ENCODE measurements at places on chromosomes 7 and 10.

DNA sequence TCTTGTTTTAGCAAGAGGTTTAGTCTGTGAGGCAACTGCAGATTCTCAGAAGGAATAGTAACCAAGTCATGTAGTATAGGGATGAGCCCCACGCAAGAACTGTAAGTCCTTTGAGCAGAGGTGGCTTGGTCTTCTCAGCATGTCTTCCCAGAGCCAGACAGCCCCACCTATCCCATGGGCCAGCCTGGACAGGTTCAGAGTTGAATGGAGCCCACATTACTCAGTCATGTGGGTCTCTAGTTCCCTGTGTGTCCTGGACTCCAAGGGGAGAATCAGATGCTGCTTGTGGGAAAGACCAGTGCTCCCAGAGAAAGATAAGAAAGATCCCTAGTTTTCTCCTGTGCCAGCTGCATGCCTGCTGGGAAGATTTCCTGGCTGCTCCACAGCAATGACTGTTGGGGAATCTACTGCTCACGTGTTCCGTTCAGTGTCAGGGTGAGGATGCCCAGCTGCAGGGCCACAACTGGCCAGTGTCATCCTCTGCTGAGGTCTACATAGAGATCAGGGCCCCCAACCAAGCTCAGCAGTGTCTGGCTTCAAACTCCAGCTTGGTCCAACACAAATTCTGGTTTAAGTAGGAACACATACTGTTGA is 66.9 kb upstream of the UNC5B start:
- DNase-seq, result no peak

DNA sequence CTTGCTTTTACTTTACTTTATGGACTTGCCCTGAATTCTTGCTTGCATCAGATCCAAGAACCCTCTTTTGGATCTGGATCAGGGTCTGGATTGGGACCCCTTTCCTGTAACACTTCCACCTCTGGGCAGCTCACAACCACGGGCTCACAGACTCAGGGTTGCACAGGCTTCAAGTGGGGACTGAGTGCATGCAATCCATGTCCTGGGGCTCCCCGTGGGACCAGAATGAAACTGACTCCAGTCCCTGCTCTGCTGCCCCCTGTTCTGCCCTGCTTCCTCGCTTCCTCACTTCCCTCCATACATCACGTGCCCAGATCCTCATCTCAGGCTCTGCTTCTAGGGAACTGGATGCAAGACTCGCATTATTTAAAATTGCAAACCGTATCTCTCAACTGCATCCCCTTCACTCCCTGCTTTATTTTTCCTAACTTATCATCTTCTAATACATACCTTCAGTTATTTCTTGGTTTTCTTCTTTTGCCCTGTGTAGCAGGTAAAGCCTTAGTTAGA is 23.3 kb upstream of the INMT start:
- DNase-seq, result no peak

DNA sequence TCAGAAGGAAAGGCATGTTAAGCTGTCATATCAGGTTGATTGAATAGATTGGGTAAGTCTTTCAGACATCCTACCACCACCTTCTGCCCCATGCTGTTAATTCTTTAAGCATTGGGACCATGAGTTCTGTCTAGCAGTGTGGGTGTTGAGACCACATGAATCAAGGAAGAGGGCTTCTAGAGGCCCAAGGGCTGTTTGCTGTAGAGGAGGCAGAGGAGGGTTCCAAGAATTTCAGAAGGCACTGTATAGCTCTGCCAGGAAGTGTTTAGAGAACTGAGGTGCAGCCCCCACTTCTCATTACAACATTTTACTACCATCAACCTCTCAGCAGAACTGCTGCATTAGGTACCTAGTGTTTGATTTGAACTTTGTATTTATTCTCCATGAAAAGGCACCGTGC is 720.2 kb downstream of the AUTS2 start:
- DNase-seq, result no peak

DNA sequence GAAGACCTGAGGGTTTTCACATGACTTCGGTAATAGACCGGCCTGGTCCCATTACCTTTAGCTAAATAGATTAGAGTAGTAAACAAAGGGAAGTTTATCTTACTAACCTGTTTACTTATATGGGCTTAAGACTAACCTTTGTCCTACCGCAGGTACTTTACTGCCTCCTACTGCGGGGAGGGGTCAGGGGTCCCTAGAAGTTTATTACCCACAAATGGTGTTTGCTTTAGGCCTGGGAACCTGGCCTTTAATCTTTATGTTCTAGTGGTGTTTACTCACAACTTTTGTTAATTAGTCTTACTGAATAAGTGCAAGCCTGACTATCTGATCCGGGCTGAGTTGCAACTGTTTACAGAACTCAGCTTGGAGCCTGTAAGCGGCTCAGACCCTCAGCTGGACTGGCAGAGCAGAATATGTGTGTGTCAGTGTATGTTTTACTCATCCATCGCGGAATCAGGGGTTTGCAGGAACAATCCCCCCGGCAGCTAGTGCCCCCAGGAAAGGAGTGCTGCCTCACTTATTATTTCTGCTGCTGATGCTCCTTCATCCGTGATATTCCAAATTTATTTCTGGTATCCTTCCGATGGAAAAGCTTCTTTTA is 578.9 kb upstream of the SEMA3D start:
- DNase-seq, result no peak

GRCh38 chr10:114479307-114479706 is 75.0 kb upstream of the AFAP1L2 start:
- DNase-seq, result no peak

DNA sequence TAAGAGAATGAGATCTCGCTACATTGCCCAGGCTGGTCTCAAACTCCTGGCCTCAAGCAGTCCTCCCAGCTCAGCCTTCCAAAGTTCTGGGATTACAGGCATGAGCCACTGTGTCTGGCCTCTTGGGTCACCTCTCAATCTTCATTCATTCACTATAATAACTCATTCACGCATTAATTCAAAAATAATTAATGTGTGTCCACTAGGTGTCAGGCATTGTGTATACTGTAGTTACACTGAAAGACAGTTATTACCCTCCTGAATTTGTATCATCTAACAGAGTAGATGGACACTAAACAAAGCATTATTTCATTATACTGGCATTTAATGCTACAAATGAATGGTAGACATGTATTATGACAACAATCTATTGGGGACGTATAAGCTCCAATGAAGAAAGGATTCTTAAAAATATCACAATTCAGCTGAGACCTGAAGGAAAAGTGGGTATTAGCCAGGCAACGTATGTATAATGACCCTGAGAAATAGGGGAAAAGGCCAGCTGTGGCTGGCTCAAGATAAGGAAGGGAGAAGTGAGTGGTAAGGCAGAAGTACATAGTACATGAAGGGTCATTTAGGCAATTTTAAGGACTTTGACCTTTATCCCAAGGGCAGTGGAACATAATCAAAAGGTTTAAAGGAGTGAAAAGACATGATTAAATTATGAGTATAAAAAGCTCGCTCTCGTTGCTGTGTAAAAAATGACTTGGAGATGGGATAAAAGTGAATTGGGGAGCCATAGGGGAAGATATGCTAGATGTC is 150.7 kb downstream of the BTAF1 start:
- no peak for DNase-seq

- DNase-seq, result no peak
Observed at GRCh38 chr10:57186201-57186600, 825.1 kb upstream of the ZWINT start.

DNA sequence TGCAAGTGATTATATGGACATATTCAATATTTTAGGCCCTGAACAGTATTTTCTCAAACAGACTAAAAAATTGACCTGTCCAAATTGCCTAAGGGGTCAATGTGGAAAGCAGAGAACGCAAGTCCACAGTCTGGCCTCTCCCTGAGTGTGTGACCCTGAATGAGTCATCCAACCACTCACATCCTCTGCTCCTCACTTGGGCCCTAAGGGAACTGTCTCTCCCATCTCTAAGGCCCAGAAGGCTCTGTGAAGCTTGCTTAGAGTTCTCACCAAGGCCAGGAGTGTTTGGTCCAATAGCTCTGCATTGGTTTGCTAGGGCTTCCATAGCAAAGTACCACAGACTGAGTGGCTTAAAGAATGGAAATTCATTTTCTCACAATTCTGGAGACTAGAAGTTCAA is 155.1 kb downstream of the LSM5 start:
- DNase-seq, result no peak

GRCh38 chr7:94160719-94161435 is 156.7 kb upstream of the BET1 start:
- DNase-seq, result no peak

DNA sequence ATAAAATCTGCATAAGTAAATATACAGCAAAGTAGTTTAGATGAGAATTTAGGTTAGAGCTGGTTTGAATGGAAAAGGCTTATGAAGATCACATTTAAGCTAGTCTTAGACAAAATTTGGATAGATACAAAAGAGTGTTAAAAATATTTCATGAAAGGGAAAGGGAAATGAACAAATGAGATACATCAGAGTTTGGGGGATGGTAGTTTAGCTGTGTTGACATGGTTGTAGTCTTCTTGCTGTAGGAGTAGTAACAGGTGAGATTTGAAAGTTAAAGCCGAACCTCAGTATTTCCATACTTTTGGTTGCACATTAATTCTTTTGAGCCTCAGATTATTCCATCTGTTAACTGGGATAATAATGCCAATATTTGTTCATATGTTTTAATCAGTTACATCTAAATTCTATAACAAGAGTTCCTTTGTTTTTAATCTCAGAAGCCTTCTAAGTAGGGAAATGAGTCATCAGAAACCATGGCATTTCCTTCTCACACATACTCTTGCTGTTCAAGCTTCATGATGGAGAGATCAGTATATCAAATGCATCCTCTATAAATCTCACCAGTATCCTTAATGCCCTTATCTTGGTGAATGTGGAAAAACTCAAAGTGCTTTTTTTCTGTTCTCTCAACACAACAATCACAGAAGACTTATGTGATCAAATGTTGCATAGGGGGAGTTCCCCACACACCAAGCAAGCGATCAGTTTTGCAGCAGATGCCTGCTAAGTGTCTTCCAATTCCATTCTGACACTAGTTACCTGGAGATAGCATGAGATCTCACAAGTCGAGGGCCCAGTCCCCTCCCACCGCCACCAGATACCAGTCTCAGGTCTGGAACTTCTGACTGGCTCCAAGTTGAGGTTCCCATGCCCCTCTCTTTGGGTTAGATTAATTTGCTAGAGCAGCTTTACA is 84.7 kb downstream of the MAPK8 start:
- no peak for DNase-seq

DNA sequence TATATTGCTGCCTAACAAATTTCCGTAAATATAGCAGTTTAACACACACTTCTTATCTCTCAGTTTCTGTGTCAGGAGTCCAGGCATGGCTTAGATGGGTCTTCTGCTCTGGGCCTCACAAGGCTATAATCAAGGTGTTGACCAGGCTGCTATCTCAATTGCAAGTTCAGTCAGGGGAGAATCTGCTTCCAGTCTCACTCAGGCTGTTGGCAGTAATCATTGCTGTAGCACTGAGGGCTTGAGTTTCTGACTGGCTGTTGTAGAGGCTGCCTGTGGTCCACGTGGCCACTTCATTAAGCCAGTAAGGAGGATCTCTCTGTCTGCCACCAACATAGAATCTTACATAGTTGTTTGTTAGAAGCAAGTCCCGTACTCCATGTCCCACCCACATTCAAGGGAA is 138.4 kb downstream of the ST7 start:
- DNase-seq, result no peak

DNA sequence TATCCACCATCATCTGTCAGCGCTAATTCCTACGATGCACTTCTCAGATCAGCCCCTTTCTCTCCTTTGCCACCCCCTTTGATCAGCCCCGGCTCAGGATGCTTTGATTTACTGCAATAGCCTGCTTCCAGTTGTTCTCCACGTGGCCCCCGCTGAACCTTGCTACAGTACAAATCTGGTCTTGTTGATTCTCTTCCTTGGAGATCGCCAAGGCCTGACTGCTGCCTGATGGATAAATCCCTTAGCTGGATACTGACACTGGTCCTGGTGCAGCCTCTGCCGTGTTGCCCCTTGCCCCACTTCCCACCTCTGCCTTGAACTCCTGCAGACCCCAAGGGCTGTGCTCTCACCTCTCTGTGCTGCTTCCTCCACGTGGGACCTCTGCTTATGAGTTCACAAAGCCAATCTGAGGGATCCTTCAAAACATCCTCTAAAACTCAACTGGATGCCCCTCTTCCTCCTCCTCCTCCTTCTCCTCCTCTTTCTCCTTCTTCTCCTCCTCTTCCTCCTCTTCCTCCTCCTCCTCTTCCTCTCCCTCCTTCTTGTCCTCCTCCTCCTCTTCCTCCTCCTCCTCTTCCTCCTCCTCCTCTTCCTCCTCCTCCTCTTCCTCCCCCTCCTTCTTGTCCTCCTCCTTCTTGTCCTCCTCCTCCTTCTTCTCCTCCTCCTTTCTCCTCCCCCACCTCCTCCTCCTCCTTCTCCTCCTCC is 15.3 kb downstream of the PLXNA4 start:
- no peak for DNase-seq

Data from fibroblast of skin of left biceps (primary cell).